ENCODE measurements at places on chromosomes 2 and 18.

DNA sequence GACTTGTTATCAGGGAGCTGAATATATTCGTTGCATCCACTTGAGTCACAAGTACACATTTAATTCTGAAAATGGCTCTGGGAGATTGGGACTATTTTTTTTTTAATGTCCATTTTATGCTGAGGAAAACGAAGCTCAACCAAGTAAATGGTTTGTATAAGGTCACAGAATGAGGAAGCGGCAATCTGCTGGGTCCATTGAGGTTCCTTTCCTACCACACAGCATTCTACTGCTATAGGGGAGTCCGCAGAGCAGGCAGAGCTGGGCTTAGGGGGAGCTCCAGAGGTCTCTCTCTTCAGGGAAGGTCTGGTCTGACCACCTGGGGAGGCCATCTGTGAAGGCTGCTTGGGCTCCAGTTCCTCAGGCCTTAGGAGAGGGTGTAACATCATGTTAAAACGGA, 77.9 kb downstream of the MCFD2 start:
- DNase-seq = no peak

- no peak for DNase-seq
Measured at GRCh38 chr2:197875763-197876162, 71.4 kb downstream of the PLCL1 start.

GRCh38 chr2:73811878-73812277, 16.9 kb upstream of the STAMBP start:
- DNase-seq = no peak

GRCh38 chr18:61371111-61371510, 37.9 kb downstream of the CDH20 start:
- no peak for DNase-seq

- no peak for DNase-seq
Measured at GRCh38 chr18:50194631-50195532, at the start of gene MYO5B. Gene MYO5B, minus strand, starts transcription at chr18:50195147. Its CDS starts 354 bp downstream, at chr18:50194793.

- DNase-seq = peak; percentile 59
Measured at GRCh38 chr18:54926593-54927325, 32.5 kb downstream of the CCDC68 start.
